NCI-H2171 (cell line): ENCODE measurements at places on chromosomes 6 and 20.

DNA sequence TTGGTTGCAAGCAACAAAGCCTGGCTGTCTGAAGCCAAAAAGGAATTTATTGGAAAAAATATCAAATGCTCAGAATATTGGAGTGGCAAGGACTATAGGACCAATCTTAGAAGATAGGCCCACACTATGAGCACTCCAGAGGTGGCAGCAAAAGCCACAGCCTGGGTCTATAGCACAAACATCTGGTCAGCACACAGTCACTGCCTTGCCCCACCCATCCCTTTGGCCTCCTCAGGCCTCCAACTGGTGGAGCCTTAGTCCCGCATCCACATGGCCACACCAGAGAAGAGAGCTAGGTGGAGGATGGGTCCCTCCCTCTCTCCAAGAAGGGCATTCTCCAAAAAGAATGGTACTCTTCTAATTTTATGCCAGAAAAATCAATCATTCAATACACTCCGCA, 14.0 kb downstream of the NUDT3 start:
- no peak for DNase-seq

GRCh38 chr6:6811128-6812009, 222.8 kb downstream of the LY86 start:
- peak; percentile 83 for DNase-seq

GRCh38 chr20:57748601-57749130, 38.9 kb upstream of the PMEPA1 start:
- DNase-seq, result peak; percentile 99

GRCh38 chr6:133360194-133360593, 119.0 kb downstream of the EYA4 start:
- no peak for DNase-seq

GRCh38 chr20:46330072-46330763, 21.9 kb upstream of the CDH22 start:
- DNase-seq, result peak; percentile 55

DNA sequence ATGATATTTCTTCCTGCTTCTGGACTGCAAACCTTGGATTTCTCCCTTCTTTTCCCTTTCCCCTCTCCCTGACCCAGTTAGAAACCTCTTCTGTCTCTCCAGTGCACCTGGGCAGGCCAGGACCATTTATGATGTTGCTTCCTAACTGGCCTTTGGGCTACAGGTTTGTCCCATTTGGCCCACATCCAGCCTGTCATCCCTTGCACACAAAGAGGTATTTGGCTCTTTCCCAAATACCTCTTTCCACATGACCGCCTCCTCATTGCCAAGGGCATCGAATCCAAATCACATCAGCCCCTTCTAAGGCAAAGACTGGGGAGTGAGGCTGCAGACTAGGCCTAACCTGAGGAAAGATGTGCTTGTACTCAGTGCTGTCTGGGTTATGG, 13.6 kb downstream of the FGD2 start:
- DNase-seq, result peak; percentile 46

DNA sequence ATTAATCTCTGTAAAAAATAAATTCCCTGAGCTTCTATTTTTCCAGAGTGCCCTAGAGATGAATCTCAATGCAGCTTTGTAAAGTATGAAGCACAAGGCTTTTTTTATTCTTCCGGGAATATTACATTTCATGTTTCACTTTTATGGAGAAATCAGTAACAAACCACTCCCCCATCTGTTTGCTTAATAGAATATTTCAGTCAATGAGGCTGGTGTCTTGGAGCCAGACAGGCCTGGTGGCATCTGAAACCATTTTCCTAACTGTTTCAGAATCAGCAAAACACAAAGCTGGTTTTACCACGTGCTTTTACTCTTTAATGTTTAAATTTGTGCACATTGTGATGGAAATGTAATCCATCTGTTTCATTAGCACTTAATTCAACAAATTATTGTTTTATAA, 400.8 kb upstream of the HSF2 start:
- DNase-seq, result no peak

DNA sequence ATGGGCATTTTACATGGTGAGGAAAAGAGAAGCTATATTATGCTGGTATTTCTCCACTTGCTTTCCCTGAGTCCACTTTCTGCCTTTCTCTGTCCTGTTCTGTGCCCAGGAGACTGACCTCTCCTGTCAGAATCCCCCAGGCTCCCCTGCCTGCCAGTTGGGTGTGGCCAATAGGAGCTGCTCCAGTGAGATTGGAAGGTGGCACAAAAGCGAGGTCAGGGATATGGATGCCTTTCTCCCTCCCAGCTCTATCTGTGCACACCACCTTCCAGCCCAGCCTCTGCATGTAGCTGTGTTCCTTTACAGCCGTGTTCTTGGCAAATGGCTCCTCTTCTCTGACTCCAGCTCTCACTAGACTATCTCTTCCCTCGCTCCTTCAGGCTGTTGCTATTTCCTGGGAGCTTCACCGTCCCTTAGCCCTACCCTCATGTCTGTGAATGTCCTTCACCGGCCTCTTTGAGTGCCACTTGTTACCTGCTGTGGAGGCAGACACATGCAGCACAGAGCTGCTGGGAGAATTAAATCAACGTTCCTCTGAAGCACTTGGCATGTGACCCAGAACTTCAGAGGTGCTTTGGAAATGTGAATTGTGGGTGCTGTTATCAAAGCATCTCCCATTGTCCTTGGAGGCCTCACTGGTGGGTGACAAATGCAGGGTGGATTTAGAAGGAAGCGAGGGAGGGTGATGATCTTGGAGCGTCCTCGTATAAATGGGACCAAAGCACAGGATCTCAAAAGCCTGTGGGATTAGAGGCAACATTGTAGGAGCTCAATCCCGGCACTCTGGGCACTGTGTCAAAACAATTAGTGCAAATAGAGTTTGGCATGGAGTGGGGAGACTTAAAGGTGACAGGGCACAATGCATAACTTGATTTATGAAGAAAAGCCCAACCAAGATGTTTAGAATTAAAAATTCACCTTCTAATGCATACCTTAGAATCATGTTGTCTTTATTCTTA, 28.9 kb upstream of the RALGAPA2 start:
- DNase-seq, result no peak

DNA sequence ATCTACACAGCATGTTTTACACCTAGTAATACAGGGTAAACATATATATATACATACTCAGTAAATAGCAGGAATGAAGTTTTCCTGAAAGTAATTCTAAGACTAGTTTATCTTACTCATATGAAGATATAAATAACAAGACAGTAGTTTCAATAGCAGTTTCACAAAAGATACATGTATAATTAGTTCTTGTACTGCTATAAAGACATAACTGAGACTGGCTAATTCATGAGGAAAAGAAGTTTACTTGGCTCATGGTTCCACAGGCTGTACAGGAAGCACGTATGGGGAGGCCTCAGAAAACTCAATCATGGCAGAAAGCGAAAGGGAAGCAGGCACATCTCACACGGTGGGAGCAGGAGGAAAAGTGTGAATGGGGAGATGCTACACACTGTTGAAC, 16.9 kb downstream of the RARS2 start:
- no peak for DNase-seq

- DNase-seq, result no peak
Observed at GRCh38 chr20:13392391-13392790, 171.3 kb downstream of the ISM1 start.

DNA sequence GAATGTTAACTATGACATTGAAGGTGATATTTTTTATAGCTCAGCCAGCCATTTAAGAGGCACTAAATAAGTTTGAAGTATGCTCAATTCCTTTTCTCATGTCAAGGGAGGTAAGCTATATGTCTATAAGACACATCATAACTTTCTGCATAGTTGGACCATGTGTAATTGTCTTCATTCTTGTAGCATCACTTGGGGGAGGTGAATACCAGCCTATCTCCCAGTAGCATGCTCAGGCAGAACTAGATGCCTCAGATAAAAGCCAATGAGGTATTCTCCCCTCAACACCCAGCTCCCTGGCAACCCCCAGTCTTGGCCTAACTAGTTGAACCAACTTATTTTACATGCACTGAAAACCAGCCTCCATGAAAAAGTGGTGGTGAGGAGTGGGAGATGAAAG, 158.3 kb upstream of the JAG1 start:
- no peak for DNase-seq

DNA sequence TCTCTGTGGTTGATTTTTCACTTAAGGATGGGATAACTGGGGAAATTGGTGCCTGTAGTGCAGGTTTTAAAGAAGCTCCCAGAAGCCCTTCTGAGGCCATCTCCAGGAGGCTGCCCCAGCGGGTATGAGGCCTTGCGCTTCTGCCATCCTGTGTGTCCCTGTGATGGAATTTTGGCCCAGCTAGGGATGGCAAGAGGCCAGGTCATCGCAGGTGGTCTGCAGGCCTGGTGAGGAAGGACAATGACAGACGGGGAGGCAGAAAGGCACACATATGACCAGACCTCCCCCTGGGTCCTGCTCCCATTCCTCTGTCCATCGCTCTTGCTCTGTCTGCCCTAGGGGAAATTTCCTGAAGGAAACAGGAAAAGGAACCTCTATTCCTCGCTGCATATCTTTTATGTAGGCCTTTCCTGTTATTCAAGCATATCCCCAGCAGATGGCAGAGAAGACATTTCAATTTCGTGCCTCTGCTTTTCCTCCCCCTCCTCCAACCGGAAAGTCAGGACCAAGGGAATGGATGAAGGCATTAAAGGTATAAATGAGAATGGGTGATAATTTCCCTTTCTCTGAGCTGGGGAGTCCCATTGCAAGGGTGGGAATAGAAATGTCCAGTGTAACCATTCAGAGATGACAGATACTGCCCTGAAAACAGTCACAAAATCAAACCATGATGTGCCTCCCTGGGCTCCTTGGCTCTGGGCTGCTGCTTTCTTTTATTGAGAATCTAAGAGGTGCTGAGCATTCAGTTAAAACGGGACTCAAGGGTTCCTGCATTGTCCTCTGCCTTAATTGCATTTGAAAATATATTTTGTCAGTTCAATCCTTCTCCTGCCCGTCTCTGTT, 17.6 kb upstream of the HLA-F start:
- no peak for DNase-seq

- no peak for DNase-seq
Observed at GRCh38 chr6:12001004-12001705, 11.0 kb upstream of the HIVEP1 start.

DNA sequence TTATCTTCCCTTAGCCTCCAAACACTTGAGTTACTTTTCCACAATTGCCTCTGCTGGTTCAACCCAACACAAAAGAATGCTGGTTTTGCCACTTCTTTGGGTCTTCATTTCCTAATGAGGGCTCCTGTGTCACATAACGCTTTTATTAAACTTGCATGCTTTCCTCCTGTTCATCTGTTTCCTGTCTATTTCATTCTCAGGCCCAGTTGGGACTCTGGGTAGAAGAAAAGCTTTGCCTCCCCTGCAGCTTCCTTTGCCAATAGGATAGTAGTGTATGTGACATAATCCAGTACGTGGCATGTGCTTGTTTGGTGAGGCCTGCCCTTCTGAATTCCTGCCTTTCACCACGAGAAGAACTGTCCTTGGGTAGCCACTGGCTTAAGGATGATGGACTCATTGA, 529.3 kb upstream of the AGPAT4 start:
- DNase-seq, result no peak

DNA sequence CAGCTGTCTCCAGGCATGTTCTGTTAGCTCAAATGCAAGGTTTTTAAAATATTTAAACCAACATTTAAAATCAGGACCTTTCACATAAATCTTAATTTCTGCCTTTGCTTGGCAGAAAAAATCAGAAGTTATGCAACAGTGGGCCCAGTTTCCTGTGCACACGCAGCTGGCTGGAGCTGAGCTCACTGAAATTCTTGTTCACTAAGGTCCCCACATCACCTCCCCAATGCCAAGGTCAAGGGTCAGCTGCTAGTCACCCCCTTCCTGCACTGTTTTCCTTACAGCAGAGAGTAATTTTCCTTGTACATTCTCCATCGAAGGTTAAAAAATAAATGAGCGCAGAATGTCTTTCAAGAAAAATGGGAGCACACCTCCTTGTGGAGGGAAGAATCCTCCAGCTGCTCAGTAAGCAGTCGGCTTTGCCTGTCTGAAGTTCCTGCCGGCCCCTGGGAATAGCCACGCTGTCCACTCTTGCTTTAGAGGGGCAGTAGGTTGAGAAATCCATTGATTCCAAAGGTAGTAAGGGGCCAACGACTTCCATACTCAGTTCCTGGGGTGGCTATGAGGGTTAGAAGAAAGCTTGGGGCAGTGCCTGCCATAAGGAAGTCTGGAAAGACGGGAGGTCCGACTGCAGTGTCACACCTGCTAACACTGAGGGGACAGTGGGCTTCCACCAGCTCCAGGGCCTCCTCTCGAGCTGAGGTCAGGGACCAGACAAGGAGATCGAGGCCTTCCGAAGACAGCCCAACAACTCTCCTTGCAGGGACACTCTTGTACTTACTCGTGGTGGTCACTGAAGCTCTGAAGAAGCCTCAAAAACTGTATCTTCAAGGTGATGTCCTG, 56.8 kb downstream of the MYH7B start:
- DNase-seq, result no peak

GRCh38 chr20:17955302-17955701, 13.3 kb downstream of the SNX5 start:
- DNase-seq, result no peak

DNA sequence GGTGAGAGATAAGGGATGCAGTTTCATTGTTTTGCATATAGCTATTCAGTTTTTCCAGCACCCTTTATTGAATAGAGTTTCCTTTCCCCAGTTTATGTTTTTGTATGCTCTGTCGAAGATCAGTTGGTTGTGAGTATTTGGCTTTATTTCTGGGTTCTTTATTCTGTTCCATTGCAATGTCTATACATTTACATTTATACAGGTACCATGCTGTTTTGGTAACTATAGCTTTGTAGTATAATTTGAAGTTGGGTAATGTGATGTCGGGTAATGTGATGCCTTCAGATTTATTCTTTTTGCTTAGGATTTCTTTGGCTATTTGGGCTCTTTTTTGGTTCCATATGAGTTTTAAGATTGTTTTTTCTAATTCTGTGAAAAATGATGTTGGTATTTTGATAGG, 61.8 kb downstream of the NCOA7 start:
- no peak for DNase-seq

- no peak for DNase-seq
Observed at GRCh38 chr6:15044146-15044882, 201.6 kb upstream of the JARID2 start.

GRCh38 chr6:16961577-16961976, 140.3 kb upstream of the STMND1 start:
- no peak for DNase-seq

DNA sequence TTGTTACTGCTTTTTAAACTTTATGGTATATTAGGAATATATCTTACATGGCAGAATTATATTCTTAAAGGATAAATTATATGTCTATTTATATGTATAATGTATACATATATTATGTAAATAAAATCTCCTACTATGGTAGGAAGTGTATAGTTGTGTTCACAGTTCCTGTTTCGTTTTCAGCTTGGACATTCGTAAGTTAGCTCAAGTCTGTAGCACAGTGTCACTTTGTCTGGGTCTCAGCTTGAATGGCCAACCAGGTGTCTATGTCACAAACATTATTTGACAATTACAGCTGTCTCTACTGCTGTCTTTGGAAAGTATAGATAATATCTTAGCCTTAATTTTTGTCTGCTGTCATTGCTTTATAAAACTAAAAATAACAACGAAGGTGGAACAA, 303.9 kb downstream of the CDKAL1 start:
- no peak for DNase-seq

GRCh38 chr6:6230286-6230685, 90.2 kb downstream of the F13A1 start:
- no peak for DNase-seq

- DNase-seq, result no peak
Observed at GRCh38 chr20:34525342-34525708, 9.1 kb downstream of the DYNLRB1 start.
